ENCODE measurements at places on chromosomes 6 and 20. TPM values are rescaled to one million over a fixed set of nuclear protein-coding genes. Genes with fewer than 3 reads are reported as not detected.

The TSBP1 gene
- total RNA-seq = not detected

The SRMS gene
- total RNA-seq = not detected

The ADGRF4 gene
- 3.9 TPM for total RNA-seq

The ID4 gene
- 69.8 TPM for total RNA-seq

DNA sequence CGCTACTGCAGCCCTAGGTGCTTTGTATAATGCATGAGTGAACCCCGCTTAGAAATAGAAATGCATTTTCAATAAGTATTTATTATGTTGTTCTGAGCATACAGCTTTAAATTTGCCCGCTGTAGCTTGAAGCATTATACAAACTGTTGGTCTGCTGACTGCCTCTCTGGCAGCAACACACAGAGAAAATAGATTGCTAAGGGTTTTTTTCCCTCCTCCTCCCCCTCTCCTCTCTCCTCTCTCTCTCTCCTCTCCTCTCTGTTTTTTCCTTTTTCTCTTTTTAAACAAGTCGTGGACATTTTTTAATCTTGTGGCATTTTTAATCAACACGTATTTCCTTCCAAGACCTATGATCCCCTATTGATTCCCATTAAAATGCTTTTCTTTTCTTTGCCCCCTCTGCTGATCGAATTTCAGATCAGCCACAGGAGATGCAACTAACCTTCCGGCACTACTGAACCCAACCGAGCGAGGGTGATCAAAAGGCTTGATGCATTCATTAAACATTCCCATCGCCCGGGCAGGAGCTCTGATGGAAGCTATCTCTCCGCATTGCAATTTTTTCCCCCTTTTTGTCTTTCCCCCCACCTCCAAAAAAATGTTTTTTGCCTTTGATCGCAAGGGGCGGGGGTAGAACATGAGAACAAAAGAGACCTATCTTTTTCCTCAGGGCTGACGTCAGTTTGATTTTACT lies 90.7 kb upstream of the ARID1B start:
- DNase-seq = peak; percentile 74

DNA sequence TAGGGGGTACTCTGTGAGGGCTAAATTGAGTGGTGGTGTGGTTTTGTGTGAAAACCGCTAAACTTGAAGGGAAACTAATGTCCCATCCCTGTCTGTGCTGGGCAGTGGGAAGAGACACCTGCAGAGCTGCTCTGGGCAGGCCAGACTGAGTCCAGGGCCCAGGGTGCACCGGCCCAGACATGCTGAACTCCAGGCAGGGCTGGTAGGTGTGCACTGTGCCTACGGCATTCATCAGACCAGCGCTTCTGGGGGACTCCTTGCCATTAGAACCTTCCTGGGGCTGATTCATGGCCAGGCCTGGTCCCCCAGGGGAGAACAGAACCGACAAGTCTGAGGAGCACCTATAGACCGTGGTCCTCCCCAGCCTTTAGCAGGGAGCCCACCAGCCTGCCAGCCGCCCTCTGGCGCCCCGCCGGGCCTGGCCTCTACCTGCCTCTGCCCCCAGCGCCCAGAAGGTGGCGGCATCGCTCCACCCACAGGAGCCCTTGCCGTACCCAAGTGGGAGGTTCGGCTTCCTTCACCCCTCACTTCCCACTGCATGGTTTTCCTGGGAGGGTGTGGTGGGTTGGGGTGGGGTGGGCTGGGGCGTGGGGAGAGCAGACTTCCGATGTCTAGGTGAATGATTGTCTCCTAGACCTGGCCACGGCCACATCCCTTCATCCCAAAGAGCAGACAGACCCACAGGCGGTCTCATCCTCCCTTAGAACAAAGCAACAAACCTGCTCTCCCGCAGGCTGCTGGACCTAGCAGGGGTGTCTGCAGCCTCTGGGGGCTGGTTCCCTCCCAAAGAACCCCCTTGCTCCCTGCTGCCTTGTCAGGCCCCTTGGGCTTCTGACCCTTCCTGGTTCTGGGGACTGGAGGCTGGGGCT lies 15.5 kb downstream of the CCDC167 start:
- peak; percentile 47 for DNase-seq

GRCh38 chr6:127051571-127052260 lies 66.8 kb upstream of the RSPO3 start:
- no peak for DNase-seq
